ENCODE measurements at places on chromosomes 13 and 19.

DNA sequence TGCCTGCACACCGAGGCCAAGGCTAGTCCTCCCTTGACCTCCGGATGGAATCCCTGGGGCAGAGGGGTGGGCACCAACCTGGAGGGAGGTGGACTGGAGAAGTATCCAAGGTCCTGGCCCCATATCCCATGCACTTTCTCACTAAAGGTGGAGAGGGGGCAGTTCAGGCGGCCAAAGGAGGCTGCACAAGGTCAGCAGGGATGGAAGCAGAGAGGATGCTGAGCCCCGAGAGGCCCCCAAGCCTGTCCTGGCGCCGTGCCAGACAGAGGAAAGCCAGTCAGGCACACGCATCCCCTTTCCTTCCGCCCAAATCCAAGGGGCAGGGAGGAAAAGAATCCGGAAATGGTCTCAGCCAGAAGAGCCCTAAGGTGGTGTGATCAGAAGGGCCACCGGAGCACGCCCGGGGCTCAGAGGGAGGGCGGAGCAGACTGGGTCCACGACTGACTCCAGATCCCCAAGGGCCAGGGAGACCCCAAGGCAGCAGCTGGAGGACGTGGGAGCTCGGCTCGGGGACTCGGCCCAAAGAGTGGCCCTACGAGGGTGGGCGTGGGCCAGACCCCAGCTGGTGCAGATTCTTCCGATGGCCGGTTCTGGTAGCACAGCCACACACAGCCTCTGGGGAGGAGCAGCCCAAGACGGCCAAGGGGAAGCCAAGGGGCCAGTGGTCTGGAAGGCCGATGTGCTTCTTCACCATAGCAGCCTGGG is 60.0 kb downstream of the MLLT1 start:
- no peak for DNase-seq

DNA sequence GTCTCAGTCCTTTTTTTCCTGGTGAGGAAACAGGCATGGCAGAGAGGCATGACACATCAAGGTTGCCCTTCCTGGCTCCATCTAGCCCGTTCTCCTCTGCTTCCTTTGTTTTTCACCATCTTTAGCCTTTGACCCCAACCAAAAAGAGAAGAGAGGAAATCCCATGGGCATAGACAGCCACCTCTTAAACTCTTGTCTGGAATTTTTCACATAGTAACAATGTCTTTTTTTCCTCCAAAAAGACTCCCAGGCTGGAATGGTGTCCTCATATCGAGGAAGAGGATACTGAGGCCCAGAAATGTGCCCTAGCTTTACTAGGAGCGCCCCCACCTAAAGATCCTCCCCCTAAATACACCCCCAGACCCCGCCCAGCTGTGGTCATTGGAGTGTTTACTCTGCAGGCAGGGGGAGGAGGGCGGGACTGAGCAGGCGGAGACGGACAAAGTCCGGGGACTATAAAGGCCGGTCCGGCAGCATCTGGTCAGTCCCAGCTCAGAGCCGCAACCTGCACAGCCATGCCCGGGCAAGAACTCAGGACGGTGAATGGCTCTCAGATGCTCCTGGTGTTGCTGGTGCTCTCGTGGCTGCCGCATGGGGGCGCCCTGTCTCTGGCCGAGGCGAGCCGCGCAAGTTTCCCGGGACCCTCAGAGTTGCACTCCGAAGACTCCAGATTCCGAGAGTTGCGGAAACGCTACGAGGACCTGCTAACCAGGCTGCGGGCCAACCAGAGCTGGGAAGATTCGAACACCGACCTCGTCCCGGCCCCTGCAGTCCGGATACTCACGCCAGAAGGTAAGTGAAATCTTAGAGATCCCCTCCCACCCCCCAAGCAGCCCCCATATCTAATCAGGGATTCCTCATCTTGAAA is at the start of gene GDF15:
Gene GDF15 (plus strand): TSS at position 484 of the 868 bp plus-strand sequence. CDS start 32 bp downstream, at position 516.
- no peak for DNase-seq

DNA sequence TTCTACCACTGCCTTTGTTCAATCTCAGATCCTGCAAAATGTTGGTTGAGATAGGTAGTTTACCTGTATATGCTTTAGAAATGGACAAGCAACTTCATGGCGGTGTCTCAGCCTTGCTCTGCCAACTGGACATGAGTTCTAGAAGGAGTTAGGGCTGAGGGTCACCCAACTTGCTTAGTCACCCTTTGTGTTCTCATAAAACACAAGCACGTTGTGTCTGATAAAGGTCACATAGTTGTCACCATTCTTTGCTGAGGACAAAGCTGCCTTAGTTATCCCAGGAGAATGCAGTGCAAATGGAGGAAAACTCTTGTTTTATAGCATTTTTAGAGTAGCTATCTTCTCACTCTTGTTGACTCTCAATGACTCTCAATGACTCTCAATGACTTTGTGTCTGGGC is 218.4 kb upstream of the TMTC4 start:
- no peak for DNase-seq

- no peak for DNase-seq
These were observed 517.3 kb downstream of the KLF12 start for GRCh38 chr13:73616861-73617260.

DNA sequence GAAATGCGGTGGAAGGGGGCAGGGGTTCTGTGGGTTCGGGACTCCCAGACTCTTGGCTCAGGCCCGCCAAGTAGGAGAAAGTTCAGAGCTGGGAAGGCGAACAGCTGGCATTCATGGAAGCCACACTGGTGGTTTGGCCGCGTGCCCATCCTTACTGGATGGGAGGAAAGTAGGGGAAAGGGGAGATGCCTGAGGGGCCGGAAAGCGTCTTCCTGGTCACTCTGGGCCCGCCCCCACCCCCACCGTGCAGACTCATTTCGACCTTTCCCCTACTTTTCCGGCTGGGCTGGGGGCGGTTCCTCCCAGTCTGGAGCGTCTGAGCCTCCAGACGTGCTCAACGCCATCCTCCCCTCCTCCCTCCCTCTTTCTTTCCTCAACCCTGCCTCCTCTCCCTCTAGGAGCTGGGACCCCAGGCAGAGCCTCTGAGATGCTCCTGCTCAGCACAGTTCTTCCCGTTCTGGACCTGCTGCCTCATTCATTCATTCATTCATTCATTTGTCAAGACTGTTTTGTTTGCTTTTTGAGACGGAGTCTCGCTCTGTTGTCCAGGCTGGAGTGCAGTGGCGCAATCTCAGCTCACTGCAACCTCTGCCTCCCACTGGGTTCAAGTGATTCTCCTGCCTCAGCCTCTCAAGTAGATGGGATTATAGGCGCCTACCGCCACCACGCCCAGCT is 3.5 kb downstream of the ANGPTL4 start:
- no peak for DNase-seq

GRCh38 chr13:43475140-43475539 is 311.6 kb downstream of the ENOX1 start:
- no peak for DNase-seq

- no peak for DNase-seq
These were observed 43.5 kb upstream of the SHISA2 start for GRCh38 chr13:26095338-26095737.

- no peak for DNase-seq
These were observed 14.1 kb downstream of the NUCB1 start for GRCh38 chr19:48914181-48914580.

- no peak for DNase-seq
These were observed 8.2 kb upstream of the SIGLEC14 start for GRCh38 chr19:51654783-51655182.

- no peak for DNase-seq
These were observed 4.1 kb downstream of the CRYL1 start for GRCh38 chr13:20521364-20522115.

DNA sequence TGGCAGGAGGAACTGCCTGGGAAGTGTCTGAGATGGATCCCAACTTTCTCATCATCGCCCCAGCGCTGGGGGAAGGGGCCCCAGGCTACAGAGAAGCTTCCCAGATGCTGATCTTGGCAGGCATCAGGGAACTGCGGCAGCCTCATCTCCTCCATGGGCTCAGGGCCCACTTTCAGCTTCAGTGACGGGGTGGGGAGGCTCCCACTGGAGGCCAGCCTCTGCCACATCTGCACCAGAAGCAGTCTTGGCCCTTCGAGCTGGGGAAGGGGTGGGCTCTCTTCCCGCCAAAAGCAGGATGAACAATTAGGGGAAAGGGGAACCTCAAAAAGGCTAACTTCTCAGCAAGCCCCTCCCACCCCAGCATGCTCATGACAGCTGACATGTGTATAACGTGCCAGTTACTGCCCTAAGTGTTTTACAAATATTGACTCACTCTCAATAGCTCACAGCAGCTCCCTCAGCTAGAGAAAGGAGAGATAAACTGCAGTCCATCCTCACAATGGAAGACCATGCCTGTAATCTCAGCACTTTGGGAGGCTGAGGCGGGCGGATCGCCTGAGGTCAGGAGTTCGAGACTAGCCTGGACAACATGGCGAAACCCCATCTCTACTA is 7.1 kb upstream of the S1PR2 start:
- no peak for DNase-seq

GRCh38 chr13:101529422-101529821 is 76.9 kb downstream of the ITGBL1 start:
- DNase-seq = no peak

GRCh38 chr19:18853755-18854427 is 22.1 kb downstream of the UPF1 start:
- DNase-seq = no peak

DNA sequence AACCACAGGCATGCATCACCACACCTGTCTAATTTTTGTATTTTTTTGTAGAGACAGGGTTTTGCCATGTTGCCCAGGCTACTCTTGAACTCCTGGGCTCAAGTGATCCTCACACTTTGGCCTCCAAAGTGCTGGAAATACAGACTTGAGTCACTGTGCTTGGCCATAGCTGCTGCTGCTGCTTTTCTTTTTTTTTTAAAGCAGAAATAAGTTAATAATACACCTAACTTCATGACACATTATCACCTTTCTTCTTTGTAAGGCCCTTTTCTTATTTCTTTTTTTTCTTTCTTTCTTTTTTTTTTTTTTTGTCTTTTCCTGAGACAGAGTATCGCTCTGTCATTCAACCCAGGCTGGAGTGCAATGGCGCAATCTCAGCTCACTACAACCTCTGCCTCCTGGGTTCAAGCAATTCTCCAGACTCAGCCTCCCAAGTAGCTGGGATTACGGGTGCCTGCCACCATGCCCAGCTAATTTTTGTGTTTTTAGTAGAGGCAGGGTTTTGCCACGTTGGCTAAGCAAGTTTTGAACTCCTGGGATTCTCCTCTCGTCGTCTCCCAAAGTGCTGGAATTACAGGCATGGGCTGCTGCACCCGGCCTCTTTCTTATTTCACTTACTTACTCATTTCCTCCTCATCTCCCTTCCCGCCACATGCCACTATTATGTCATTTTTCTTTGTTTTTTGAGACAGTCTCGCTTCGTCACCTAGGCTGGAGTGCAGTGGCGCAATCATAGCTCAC is 8.7 kb downstream of the SHKBP1 start:
- DNase-seq = no peak

DNA sequence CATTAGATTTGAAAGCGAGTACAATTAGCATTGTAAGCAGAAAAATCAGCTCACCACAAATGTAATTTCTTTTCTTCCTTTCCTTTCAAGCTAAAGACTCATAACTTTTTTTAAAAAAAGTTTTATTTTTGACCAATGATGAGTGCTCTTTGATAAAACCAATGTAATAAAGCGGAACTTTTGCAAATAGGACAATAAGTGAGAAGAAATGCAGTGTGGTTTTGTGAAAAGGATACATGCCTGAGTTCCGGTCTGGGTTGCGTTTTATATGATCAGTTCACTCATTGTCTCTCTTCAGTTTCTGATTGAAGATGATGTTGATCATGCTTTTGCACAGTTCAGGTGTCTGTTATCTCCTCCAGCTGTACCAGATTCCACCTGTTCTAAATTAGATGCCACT is 274.4 kb downstream of the KLF12 start:
- no peak for DNase-seq

GRCh38 chr13:51786425-51787265 is 17.3 kb downstream of the DHRS12 start:
- no peak for DNase-seq

DNA sequence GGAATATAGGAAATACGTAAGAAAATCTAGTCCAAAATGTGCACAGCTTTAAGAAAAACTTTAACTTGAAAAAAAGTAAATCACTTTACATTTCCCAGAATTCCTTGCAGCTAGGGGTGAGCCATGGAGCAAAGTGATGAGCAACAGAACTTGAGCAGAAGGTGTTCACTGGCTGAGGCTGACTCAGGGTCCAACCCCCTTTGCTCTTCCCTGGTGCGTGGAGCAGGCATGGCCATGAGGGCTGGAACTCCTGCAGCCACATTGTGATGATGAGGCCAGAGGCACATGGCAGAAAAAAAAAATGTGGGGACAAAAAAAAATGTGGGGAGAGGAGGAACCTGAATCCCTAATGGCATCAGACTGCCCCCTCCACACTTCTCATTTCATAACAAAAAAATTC is 9.9 kb upstream of the PLA2G4C start:
- DNase-seq = no peak

DNA sequence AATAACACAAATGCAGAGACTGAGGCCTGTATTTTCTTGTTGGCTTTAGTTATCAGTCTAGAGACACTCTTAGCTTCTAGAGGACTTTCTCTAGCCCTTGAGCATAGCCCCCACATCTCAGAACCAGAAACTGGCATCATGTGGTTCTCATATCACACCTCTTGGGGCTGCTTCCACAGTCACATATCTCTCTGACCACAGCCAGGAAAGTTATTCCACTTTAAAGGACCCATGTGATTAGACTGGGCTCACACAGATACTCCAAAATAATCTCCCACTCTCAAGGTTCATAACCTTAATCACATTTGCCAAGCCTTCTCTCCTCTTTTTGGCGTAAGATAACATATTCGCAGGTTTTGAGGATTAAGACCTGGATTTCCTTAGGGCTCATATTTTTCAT is 846.9 kb upstream of the MIR17HG start:
- DNase-seq = no peak

DNA sequence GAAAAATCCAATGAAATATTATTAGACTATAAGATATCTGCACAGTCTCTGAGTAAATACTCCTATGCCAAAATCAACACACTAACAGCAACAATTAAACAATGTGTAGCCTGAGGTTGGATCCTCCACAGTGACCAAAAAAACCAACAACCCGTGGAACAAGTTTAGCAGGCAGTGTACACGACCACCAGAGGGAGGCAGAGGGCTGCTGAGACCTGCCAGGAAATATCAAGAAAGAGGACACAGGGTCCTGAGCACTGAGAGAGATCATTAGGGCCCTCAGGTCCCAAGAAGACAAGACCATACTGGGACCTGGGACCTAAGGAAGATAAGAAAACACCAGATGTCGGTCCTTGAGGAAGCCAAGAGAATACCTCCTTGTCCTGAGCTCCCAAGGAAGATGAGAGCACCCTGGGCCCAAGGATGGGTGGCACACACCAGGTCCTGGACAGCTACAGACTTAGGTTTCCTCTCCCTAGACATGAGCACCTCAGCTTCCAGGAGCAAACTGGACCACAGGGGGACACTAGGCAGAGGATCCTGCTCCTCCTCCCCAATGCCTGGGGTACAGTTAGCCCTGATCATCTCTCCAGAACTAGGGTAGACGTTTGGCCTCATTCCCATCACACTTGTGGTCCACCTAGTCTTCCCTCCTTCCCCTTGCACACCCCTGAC is 822 bp upstream of the ZNF274 start:
- DNase-seq = peak; percentile 15

Data from stimulated activated CD8-positive, alpha-beta memory T cell treated with anti-CD3 and anti-CD28 coated beads, Interleukin-15, amount 100 ng/mL, for 4 hours (primary cell).